ENCODE measurements at places on chromosomes 3 and 15.
A peak's percentile ranks its signal among the peaks of the same experiment; 100 is the strongest.

- no peak for DNase-seq
Observed at GRCh38 chr3:127585813-127586413, 4.6 kb downstream of the TPRA1 start.

GRCh38 chr3:128524374-128525299 is 31.6 kb upstream of the GATA2 start:
- no peak for DNase-seq

- no peak for DNase-seq
Observed at GRCh38 chr3:46628901-46629369, 16.6 kb downstream of the FAM240A start.

GRCh38 chr15:66849393-66849745 is 147.3 kb downstream of the SMAD6 start:
- DNase-seq: no peak

GRCh38 chr3:122382888-122383666 is at the start of gene MIX23:
Gene MIX23 (minus strand): TSS chr3:122383231. CDS start chr3:122383224, 7 bp downstream.
- DNase-seq: peak; percentile 53

Data from amniotic stem cell (primary cell).